ENCODE measurements at places on chromosomes 6 and 20. TPM values are rescaled to one million over a fixed set of nuclear protein-coding genes. Genes with fewer than 3 reads are reported as not detected.
A peak's percentile ranks its signal among the peaks of the same experiment; 100 is the strongest.

C6orf141 gene
- total RNA-seq = 0.80 TPM

TNF gene
- total RNA-seq = 18.6 TPM

C6orf132 gene
- 0.08 TPM for total RNA-seq

- no peak overlapping the region for H3K27ac ChIP-seq
- H3K27me3 ChIP-seq = peaks cover 3% of the 10 kb centered on the region
- H3K4me1 ChIP-seq = no peaks in the 10 kb centered on the region
- DNase-seq = no peak
- H3K4me3 ChIP-seq = no peak overlapping the region
These were observed 238.1 kb downstream of the LAMA2 start for GRCh38 chr6:129120856-129121638.

DNA sequence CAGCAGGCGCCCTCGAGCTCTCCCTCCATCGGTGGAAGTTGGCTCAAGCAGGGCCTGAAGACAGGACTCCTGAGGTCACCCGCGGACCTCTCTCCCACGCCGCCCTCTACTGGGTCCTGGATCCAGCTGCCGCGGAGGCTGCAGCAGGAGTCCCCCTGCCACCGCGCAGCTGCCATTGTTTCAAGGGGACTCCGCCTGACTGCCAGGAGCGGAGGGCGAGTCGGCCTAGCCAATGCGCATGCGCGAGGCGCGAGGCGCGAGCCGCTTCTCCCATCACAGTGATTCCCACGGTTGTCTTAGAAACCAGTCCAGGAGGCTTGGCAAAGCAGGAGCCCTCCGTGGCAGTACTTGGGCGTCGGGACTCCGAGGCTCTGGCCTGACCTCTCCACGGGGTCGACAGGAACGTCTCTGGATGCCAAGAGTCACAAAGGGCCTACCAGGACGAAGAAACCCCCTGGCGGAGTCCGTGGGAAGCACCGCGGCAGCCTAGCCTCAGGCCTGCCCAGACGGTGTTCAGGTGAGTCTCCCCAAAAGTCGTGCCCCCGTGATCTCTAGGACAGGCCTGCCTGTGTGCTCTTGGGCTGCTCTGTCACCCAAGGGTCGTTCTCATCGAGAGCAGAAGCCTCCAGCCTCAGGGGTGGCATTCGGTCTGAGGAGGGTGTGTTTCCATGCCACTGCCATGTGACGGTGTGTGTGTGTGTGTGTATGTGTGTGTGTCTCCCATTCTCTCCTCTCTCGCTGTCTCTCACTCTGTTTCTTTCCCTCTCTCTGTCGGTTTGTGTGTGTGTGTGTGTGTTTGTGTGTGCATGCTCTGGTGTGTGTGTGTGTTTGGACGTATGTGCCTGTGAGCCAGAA lies 290.6 kb upstream of the ZNF337 start:
- DNase-seq = peak; percentile 74
- H3K4me1 ChIP-seq = peaks cover 13% of the 10 kb centered on the region
- peak overlapping the region; percentile 69 for H3K4me3 ChIP-seq
- H3K36me3 ChIP-seq = no peaks in the 10 kb centered on the region

GRCh38 chr6:21109391-21110178 lies 484.0 kb upstream of the SOX4 start:
- no peak for DNase-seq
- H3K27me3 ChIP-seq = no peaks in the 10 kb centered on the region
- H3K4me1 ChIP-seq = no peaks in the 10 kb centered on the region
- H3K4me3 ChIP-seq = no peak overlapping the region
- no peak overlapping the region for H3K27ac ChIP-seq
- H3K36me3 ChIP-seq = peaks cover 2% of the 10 kb centered on the region

DNA sequence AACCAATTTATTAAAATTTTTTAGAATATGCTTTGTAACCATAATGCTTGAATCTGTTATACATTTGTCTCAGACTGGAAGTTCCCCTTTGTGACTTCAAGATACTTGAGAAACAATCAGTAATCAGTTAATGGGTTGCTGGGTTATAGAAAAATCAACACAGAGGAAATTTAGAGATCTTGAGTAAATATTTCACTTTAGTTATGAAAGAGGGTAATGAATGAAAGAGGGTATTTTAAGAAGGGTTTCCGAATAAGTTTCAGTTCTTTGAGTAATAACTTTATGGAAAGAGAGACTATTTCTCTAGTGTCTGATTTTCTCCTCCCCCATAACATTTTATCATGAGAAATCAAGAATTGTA lies 21.4 kb downstream of the ZFAND3 start:
- H3K4me1 ChIP-seq = peaks cover 5% of the 10 kb centered on the region
- no peak for DNase-seq
- H3K27me3 ChIP-seq = no peaks in the 10 kb centered on the region
- peaks cover 29% of the 10 kb centered on the region for H3K36me3 ChIP-seq
- H3K27ac ChIP-seq = no peak overlapping the region
- no peak overlapping the region for H3K4me3 ChIP-seq

DNA sequence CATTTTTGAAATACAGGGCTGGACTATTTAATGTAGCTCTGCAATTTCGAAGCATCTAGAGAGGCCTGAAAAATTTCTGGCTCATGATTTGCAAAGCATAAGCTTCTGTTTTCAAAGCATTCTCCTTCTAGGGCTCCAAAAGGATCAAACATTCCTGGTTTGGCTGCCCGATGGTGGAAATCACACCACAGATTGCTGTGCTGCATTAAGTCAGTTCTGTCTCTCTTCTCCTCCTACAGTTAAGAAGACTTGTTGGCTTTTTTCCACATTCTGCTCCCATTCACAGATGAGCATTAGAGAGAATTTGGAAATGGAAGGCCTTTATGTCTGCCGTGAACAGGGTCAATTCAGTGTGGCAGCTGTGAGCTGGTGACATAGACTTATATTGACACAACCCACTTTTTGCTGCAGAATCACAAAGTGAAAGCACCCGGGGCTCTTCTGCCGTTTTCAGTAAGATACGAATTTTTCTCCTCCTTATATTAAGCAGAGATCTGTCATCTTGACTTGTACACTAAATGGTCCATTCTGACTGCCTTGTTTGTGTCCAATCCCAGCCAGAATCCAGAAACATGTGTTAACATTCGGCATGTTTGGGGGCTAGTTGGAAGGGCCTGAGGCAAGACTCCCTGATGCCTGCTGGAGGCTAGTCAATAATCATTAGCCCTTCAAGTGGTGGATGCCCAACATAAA lies 330.8 kb upstream of the DEFB112 start:
- H3K27me3 ChIP-seq = no peaks in the 10 kb centered on the region
- no peaks in the 10 kb centered on the region for H3K36me3 ChIP-seq
- H3K27ac ChIP-seq = no peak overlapping the region
- no peak for DNase-seq

DPPA5 gene
- not detected for total RNA-seq

IL20RA gene
- total RNA-seq = not detected

- no peak overlapping the region for H3K4me3 ChIP-seq
- no peaks in the 10 kb centered on the region for H3K36me3 ChIP-seq
- H3K4me1 ChIP-seq = no peaks in the 10 kb centered on the region
These were observed 175.6 kb downstream of the TBC1D7 start for GRCh38 chr6:13152764-13153163.

GRCh38 chr20:58213121-58213520 lies 15.3 kb downstream of the ANKRD60 start:
- H3K27ac ChIP-seq = no peak overlapping the region
- H3K27me3 ChIP-seq = peaks cover 20% of the 10 kb centered on the region
- H3K4me1 ChIP-seq = no peaks in the 10 kb centered on the region
- no peak for DNase-seq
- H3K36me3 ChIP-seq = no peaks in the 10 kb centered on the region

TAAR8 gene
- not detected for total RNA-seq

DNA sequence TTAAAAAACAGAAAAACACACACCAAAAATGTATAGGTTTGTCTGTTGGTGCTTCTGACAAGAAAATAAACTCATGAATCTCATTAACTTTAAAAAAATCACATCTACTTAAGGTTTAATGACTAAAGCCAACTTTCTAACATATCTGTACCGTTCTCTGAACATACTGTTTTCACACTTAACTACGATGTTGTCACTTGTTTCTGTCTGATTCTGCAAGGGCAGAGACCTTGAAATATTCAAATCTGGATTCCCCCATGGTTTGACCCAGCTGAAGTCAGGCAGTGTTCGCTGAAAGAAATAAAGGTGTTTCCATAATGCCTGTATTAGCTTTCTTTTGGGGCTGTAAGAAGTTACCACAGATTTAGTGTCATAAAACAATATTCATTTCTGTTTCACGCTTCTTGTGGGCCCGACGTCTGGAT lies 2.7 kb upstream of the ASXL1 start:
- no peak overlapping the region for H3K4me3 ChIP-seq
- no peaks in the 10 kb centered on the region for H3K27me3 ChIP-seq
- H3K4me1 ChIP-seq = peaks cover 23% of the 10 kb centered on the region
- H3K27ac ChIP-seq = peak overlapping the region; percentile 34

DNA sequence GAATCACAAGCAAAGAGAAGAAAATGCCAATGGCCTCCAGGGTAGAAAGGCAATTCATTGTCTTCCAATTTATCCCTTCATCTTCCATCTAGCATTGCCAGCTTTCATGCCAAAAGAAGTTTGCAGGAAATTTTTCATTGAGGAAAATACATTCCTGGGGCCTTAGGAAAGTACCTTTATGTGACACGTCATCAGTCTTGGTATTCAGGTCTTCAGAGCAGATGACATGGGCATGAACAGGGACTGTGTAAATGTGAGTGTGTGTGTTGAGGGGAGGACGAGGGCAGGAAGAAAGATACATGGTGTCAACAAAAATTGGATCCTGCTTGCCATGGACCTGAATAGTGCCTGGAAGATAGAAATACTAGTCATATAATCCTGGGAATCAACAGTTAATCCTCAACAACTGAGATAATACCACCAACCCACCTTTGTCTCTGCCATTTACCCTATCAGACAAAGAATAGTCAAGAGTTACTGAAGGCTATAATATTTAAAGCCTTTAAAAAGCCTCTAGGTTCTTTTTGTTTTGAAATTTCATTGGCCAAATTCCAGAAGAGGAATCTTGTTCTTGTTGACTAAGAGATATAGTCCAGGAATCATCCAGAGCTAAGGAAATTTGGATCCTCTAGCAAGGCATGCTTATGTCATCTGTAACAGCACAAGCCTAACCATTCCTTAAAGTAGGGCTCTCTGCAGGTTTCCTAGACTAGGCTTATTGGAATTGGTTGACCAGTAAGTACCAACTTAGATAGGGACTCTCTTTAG lies 405.8 kb upstream of the SASH1 start:
- no peaks in the 10 kb centered on the region for H3K4me1 ChIP-seq
- no peak overlapping the region for H3K27ac ChIP-seq
- H3K36me3 ChIP-seq = no peaks in the 10 kb centered on the region
- no peak for DNase-seq
- peaks cover 2% of the 10 kb centered on the region for H3K27me3 ChIP-seq
- no peak overlapping the region for H3K4me3 ChIP-seq

GRCh38 chr6:34324738-34325444 lies 67.6 kb downstream of the NUDT3 start:
- peaks cover 3% of the 10 kb centered on the region for H3K4me1 ChIP-seq
- H3K27ac ChIP-seq = no peak overlapping the region
- H3K27me3 ChIP-seq = no peaks in the 10 kb centered on the region
- H3K4me3 ChIP-seq = no peak overlapping the region

ADAM33 gene
- not detected for total RNA-seq

SLC32A1 gene
- total RNA-seq = not detected

DNA sequence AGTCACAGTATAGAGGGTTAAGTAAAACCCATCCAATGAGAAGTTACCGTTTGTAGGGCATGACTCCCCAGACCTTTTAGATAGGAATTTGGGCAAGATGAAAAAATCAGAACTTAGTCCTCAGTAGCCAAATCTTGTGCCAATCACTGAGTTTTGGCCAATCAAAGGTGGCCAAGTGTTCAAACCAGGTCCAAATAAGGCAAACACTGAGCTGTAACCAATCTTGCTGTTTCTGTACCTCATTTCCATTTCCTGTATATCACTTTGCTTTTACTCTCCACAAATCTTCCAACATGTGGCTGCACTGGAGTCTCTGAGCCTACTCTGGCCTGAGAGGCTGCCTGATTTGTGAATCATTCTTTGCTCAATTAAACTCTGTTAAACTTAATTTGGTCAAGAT lies 81.8 kb upstream of the GPR6 start:
- no peaks in the 10 kb centered on the region for H3K4me1 ChIP-seq
- peaks cover 24% of the 10 kb centered on the region for H3K27me3 ChIP-seq
- no peak overlapping the region for H3K27ac ChIP-seq
- DNase-seq = no peak

MARCKS gene
- total RNA-seq = 2.2 TPM

TFAP2A gene
- not detected for total RNA-seq

KCNG1 gene
- total RNA-seq = not detected

DNA sequence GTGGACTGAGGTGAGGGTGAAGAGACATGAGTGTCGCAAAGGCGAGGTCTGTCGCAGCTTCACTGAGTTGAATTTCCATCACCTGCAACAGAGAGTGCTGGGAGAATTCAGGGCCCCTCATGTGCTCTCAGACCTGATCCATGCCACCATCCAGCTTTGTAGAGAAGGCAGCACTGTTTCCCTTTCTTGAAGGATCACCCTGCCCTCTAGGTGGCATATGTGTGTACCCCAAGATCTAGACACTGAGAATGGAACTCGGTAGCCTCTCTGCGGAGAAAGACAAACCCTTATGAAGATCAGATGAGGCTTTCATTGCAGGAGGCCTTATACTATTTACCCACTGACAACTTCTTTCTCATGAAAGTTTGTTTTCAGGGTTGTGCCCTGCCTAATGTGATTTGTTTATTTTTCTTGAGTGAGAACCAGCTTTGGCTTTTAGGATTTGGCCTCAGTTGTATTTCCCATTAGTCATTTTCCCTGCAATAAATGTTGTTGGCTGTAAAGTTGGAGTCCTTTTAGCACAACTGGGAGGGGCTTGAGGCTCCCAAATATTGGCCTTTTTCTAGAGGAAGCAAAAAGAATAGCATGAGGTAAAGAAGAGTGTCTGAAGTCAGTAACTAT lies 811.3 kb downstream of the DHX35 start:
- no peak for DNase-seq
- H3K4me1 ChIP-seq = no peaks in the 10 kb centered on the region
- no peaks in the 10 kb centered on the region for H3K36me3 ChIP-seq

GRCh38 chr20:20977786-20978185 lies 128.4 kb downstream of the LINC00237 start:
- no peak overlapping the region for H3K4me3 ChIP-seq
- H3K27ac ChIP-seq = no peak overlapping the region
- no peaks in the 10 kb centered on the region for H3K36me3 ChIP-seq
- no peaks in the 10 kb centered on the region for H3K4me1 ChIP-seq
- H3K27me3 ChIP-seq = peaks cover 1% of the 10 kb centered on the region

CENPW gene
- total RNA-seq = 43.5 TPM

- peaks cover 42% of the 10 kb centered on the region for H3K4me1 ChIP-seq
- H3K27me3 ChIP-seq = no peaks in the 10 kb centered on the region
- DNase-seq = no peak
- H3K36me3 ChIP-seq = peaks cover 9% of the 10 kb centered on the region
- peak overlapping the region; percentile 92 for H3K27ac ChIP-seq
- peak overlapping the region; percentile 72 for H3K4me3 ChIP-seq
These were observed 256.3 kb upstream of the TAB2 start for GRCh38 chr6:149060985-149061760.

PDYN gene
- not detected for total RNA-seq

All from activated naive CD8-positive, alpha-beta T cell treated with anti-CD3 and anti-CD28 coated beads, Interleukin-2, amount 10 ng/mL, durations not matched to agents 7 days and 5 days (primary cell).